ENCODE measurements at places on chromosomes 1 and 21.

- no peak for DNase-seq
Measured at GRCh38 chr1:227886503-227886961, 61.2 kb downstream of the WNT9A start.

GRCh38 chr1:167515461-167515860 is 2.9 kb downstream of the CD247 start:
- DNase-seq: no peak

GRCh38 chr1:203428981-203429599 is 46.5 kb upstream of the PRELP start:
- peak; percentile 62 for DNase-seq

- DNase-seq: no peak
Measured at GRCh38 chr1:74333244-74333643, 98.1 kb downstream of the TNNI3K start.

- DNase-seq: no peak
Measured at GRCh38 chr1:209627027-209627731, 25.0 kb downstream of the LAMB3 start.

- DNase-seq: no peak
Measured at GRCh38 chr1:241640867-241641622, 876 bp upstream of the CHML start.

- no peak for DNase-seq
Measured at GRCh38 chr1:220566869-220567268, 38.9 kb downstream of the MARK1 start.

- DNase-seq: no peak
Measured at GRCh38 chr1:102595106-102595505, 513.2 kb downstream of the COL11A1 start.

- DNase-seq: no peak
Measured at GRCh38 chr1:119008483-119009311, 20.6 kb upstream of the TBX15 start.

DNA sequence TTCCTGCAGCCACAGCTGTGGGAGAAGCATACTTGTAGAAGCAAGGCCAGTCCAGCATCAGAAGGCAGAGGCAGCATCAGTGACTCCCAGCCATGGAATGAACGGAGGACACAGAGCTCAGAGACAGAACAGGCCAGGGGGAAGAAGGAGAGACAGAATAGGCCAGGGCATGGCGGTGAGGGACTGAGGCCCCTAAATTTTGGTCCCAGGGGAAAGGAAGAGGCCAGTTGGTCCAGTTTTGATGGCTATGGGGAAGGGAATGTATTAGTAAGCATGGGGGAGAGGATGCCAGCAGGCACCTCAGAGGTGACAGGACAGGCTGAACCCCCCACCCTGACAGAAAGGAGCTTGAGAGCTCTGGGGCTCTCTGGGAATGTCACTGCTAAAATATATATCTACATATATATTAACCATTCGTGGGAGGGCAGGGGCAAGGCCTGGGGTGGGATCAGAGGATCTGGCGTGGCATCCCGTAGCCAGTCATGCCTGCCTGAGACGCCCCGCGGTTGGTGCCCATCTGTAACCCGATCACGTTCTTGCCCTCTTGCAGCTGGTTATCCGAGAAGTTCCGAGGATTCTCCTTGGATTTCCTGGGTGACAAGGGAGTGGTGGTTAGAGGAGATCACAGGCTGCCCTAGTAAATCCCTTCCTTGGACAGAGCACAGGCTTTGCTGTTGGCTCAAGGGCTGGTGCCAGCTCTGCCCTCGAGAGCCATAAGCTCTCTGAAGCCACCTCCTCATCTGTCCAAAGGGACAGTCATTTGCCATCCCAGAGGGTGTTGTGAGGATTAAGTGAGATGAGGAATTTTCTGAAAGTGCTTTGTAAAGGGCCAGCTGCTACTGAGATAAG is 6.7 kb downstream of the TAGLN2 start:
- DNase-seq: no peak

- peak; percentile 77 for DNase-seq
Measured at GRCh38 chr1:181704546-181704945, 221.2 kb downstream of the CACNA1E start.

GRCh38 chr21:15928196-15928595 is 198.4 kb downstream of the USP25 start:
- DNase-seq: no peak

DNA sequence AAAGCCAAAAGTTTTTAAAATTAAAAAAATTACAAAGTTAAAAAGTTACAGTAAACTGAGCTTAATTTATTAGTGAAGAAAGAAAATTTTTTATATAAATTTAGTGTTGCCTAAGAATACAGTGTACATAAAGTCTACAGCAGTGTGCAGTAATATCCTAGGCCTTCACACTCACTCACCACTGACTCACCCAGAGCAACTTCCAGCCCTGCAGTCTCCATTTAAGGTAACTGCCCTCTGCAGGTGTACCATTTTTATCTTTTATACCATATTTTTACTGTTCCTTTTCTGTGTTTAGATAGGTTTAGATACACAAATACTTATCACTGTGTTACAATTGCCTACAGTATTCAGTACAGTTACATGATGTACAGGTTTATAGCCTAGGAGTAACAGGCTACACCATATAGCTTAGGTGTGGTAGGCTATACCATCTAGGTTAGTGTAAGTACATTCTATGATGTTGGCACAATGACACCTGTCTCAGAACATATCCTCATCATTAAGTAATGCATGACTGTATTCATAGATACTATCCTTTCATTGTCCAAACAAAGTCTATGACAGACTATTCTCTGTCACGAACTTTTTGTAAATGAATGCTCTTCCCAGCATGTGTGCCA is 78.6 kb upstream of the PBX1 start:
- no peak for DNase-seq

GRCh38 chr21:45074818-45075595 is 627 bp downstream of the ADARB1 start:
- no peak for DNase-seq

GRCh38 chr1:234683861-234684632 is 74.1 kb upstream of the IRF2BP2 start:
- DNase-seq: no peak

GRCh38 chr1:225816643-225817538 is 7.0 kb downstream of the EPHX1 start:
- DNase-seq: no peak

GRCh38 chr1:93605812-93606512 is 75.7 kb downstream of the BCAR3 start:
- DNase-seq: no peak

- DNase-seq: no peak
Measured at GRCh38 chr1:203149188-203149840, 21.8 kb downstream of the ADORA1 start.

- peak; percentile 54 for DNase-seq
Measured at GRCh38 chr1:202692959-202693555, 17.2 kb downstream of the SYT2 start.

DNA sequence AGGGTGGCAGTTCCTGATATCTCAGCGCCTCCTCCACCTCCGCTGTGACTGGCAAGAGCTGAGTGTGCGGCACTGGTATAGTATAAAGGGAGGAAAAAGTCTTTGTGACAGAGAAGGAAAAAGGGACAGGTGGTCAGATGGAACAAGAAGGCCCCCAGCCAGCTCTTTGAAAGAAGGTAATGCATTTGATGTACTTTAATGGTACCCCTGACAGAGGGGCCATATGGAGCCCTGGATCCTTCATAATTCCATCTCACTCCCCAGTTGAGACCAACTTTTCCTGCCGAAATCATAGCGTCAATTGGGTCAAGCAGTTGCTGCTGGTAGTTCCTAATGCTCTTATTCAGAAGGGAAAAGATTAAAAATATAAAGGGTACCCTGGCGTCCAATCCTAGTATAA is 198.2 kb downstream of the ZNF326 start:
- DNase-seq: no peak

DNA sequence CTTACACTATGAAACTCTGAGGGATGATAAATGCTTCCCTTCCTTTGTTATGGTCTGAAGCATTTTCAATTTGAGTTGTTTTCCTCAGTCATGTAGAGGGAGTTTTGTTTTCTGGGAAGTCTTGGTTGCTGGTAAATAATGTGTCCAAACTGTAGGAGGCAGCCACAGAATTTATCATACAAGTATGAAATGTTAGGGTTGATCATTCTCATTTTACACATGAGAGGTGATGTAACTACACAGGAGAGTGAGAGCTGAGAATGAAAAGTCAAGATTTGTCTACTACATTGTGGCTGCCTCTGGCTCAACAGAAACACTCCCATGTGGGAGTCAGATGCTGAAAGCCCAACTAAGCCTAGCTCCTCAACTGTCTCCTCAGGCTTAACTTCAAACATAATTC is 182.5 kb upstream of the SGIP1 start:
- DNase-seq: no peak

- DNase-seq: no peak
Measured at GRCh38 chr1:119895102-119895501, 1.2 kb downstream of the ADAM30 start.
